Activated T-helper 1 cell treated with Interleukin-2 at 50 U/mL for 16 hours (primary cell): ENCODE measurements at places on chromosomes 2 and 18.

DNA sequence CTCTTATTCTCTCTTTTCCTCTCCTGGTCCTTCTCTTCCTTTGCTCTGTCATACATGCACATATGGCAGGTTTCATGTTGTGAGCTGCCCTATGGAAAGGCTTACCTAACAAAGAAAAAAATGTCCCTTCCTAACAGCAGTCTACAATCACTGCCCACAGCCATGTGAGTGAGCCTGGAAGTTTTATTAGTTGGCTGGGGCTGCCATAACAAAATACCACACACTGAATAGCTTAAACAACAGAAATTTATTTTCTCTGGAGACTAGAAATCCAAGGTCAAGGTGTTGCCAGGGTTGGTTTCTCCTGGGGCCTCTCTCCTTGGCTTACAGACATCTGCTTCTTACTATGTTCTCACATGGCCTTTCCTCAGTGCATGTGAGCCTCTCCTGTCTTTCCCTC is 142.1 kb downstream of the TRIB2 start:
- no peak for DNase-seq

- no peak for DNase-seq
Observed at GRCh38 chr2:23385351-23385747, 370 bp downstream of the KLHL29 start.

DNA sequence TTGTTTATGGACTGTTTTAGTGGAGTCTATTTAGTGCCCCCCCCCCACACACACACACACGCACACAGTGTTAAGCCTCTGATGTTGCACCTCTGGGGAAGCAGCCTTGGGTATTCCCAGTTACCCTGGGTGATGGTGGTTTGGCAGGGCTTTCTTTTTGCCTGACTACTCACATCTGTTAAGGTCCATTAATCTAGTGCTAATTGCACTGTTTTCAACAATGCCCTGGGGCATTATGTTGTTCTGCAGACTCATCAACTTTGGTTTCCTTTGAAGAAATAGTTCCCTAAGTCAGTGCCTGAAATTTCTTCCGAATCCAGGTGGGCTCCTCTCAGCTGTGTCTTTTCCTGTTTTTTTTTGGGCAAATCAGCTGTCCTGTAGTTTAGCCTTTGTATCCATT is 34.7 kb downstream of the SPOPL start:
- no peak for DNase-seq

DNA sequence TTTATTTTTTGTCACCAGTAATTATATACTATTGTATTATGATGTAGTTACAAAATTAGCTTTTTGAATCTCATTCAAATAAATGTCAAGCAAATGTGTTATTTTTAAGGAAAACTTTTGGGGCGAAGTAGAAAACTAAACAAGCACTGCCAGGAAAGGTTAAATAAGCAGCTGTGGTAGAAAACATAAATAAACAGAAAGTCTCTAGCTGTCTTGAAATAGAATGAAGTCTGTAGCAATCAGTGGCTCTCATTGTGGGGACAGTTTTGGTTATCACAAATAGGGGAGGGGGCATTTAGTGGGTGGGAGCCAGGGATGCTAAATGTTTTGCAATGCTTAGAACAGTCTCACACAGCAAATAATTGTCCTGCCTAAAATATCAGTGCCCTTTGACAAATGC is 3.4 kb downstream of the INSIG2 start:
- no peak for DNase-seq

DNA sequence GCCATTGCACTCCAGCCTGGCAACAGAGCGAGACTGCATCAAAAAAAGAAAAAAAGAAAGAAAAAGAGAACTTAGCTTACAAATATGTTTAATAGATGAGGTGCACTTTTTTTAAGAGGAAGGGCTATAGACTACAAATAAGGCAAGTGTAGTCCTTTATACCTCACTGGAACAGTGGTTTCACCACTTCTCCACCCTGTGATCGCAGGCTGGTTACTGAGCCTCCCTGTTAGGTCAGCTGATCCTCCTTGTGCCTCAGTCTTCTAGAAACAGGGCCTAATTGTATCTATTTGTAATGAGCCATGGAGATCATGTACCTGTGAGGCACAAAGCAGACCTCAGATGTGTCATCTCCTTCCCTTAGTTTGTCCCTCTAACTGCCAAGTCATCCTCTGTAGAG is 4.5 kb downstream of the CXCR2 start:
- DNase-seq, result no peak

- DNase-seq, result no peak
Observed at GRCh38 chr2:86566821-86567190, 3.6 kb upstream of the CHMP3 start.

DNA sequence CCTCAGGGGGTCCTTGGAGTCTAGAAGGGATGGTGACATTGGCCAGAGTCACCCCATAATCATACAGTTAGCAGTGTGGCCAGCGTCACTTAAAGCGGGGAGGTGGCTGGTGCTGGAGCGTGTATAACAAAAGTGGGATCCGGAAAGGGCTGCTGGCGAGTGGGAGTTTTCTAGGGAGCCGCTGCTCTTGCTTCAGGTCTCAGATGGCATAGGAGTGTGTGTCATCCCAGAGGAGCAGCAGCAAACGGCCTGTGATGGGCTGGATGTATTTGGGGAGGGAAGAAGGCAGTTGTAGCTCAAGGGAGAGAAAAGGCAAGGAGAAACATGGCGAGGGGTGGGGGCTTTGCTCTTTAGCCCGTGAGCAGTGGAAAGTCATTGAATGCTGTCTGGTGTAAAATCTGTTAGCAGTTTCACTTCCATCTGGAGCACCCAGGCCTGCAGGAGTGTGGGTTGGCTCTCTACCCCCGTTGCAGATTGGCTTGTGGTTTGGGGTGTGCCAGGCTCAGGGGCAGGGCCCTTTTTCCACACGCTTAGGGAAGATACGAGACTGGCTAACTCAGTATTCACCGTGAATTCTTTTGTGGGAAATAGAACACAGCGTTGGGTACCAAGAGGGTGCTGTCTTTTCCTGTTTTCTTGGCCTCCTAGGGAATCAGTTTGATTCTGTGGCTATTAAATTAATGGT is 120.5 kb downstream of the AGAP1 start:
- no peak for DNase-seq

GRCh38 chr18:55489034-55489986 is 98.7 kb downstream of the TCF4 start:
- no peak for DNase-seq
